ENCODE measurements at places on chromosomes 12 and 14. TPM values are rescaled to one million over a fixed set of nuclear protein-coding genes. Genes with fewer than 3 reads are reported as not detected.

Gene CLEC1A
- 6.0 TPM for total RNA-seq

Gene TRIM9
- total RNA-seq: 0.87 TPM

Gene PTCSC3
- total RNA-seq: not detected

Gene C12orf54
- total RNA-seq: not detected

Gene AHSA1
- total RNA-seq: 146 TPM

- no peak for DNase-seq
These were observed 12.8 kb downstream of the ATP2B1 start for GRCh38 chr12:89695830-89696229.

DNA sequence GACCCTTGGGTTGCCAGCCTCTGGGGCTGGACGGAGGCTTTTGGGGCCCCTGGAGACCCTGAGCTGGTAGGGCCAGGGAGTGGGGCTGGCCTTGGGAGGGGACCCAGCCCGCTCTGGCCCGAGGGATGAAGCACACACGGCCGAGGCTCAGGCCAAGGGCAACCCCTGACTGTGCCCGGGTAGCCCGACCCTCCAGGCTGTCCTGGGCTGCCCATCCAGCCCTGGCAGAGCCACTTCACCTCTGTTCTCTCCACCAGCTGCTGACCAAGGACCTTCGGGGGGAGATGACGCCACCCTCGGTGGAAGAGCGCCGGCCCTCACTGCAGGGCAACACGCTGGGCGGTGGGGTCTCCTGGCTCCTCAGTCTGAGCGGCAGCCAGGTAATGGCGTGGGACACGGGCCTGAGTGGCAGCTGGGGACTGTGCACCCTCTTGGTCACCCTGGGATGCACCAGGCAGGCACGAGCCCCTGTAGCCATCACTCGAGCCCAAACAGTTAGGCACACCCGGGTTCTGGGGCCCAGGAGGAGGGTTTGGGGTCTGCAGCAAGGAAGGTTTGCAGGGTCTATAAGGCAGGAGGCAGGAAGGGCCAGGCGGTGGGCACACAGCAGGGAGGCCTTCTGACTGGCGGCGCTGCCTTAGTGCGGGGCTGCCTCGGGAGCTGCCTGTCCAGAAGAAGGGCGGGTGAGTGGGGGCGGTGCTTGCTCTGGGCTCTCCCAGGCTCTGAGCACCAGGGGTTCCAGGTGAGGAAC, 19.7 kb downstream of the ASPG start:
- no peak for DNase-seq

GRCh38 chr12:19398376-19399363, 40.6 kb upstream of the AEBP2 start:
- DNase-seq: no peak

DNA sequence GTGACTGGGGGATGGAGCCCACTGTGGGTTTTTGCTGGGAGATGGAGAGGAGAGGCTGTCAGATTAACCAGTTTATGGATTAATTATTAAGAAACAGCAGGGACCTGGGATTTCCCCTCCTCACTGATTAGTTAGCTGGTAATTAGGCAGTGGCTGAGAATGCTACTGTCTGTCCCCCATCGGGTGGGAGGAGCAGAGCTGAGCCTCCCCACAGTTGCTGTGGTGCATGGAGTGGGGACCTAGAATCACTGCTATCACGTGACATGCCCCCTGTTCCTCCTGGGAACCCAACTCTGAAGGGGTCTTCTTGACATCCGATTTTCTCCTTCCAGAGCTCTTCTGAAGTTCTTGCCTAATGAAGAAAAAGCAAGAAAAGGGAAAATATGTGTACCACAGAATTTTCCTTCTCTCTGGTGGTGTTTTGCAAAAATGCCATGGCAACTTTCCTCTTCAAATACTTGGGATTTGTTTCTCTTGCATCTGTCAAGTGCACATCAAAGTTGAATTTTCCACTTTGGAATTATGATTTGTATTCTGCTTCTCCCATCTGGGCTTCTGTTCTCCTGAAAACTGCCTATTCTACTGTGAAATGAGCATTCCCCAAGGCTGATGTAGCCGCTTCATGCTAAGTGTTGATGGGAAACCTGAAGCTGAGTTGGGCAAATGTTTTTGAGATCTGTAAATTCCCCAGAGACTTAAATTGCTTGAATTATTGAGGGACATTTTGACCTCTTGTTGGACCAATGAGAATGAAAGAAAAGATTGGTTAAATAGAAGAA, 264.2 kb downstream of the RGS6 start:
- no peak for DNase-seq

DNA sequence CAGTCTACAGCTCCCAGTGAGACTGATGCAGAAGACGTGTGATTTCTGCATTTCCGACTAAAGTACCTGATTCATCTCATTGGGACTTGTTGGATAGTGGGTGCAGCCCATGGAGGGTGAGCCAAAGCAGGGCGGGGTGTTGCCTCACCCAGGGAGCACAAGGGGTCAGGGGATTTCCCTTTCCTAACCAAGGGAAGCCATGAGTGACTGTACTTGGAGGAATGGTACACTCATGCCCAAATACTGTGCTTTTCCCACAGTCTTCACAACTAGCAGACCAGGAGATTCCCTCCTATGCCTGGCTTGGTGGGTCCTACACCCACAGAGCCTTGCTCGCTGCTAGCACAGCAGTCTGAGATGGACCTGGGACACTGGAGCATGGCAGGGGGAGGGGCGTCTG, 21.0 kb upstream of the ABCC9 start:
- no peak for DNase-seq

DNA sequence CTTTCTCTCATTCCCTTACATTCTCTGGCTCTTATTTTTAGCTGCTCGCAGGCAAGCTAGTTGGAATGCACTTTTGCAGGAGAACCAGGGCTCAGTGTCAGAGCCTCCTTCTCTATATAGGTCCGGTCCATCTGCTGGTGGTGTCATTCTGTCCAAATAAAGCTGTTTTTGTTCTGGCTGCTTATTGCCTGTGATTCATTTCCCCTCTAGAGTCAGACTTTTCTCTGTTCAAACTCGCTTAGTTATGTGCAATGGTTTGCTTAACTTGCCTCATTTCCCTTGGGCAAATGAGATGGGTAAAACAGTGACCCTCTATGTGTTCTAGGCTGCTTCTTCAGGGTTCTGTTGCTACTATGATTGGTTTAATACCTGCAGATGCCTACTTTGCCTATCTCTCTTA, 2.9 kb downstream of the SMARCD1 start:
- no peak for DNase-seq

DNA sequence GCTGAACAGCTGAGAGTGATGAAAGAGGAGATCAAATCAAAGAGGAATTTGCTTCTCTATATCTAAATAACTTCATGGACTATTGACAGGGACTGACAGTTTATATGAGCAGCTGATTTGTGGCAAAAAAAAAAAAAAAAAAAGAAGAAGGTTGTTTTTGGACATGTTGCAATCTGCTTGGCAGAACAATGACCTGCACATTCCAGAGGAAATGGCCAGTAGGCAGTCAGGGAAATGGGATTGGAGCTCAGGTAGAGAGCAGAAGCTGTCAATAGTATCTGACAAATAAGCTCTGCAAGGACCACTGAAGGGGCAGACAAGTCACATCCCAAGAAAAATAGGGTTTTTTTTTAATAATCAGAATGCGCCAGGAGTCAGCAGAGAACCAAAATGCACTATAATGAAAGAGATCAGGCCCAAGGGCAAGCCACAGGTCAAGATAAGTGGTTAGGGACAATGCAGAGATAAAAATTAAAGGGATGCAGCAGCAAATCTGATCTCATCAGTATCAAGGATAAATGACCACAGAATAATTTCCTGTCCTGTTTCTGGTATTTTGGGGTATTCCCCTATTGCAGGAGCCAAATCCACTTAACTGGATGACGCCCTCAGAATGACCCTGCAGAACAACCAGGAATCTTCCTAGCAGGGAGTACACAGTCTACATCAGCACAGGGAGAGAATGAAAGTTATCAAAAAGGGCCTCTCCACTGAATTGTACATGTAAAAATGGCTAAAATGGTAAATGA, 22.6 kb upstream of the DUSP16 start:
- DNase-seq: no peak
